Myometrial cell (primary cell): ENCODE measurements at places on chromosomes 2 and 18. TPM values are rescaled to one million over a fixed set of nuclear protein-coding genes. Genes with fewer than 3 reads are reported as not detected.

OLA1 gene
- 142 TPM in 2 replicates for total RNA-seq

ZNF397 gene
- total RNA-seq: 7.2 and 8.9 TPM in 2 replicates

HOXD12 gene
- not detected in 2 replicates for total RNA-seq

GRHL1 gene
- total RNA-seq: under 0.01 TPM in 1 of 2 replicates, not detected in the other

CAPN14 gene
- under 0.01 TPM in 2 replicates for total RNA-seq

NT5C1B gene
- not detected in 2 replicates for total RNA-seq

COLEC11 gene
- 0.89 TPM in 1 of 2 replicates, not detected in the other for total RNA-seq

CREG2 gene
- 0.18 and 0.58 TPM in 2 replicates for total RNA-seq

TNFAIP6 gene
- total RNA-seq: 56.5 and 64.5 TPM in 2 replicates

ZCCHC2 gene
- total RNA-seq: 1.6 and 2.3 TPM in 2 replicates

UGT1A3 gene
- total RNA-seq: not detected in 2 replicates

ARHGAP25 gene
- 9.4 and 12.1 TPM in 2 replicates for total RNA-seq

ZNF385B gene
- total RNA-seq: not detected in 2 replicates

ANKRD62 gene
- total RNA-seq: not detected in 2 replicates

PAIP2B gene
- total RNA-seq: 0.71 and 0.86 TPM in 2 replicates

DLGAP1 gene
- total RNA-seq: under 0.01 TPM in 1 of 2 replicates, not detected in the other

CNDP1 gene
- not detected in 2 replicates for total RNA-seq

PMAIP1 gene
- 30.0 and 33.5 TPM in 2 replicates for total RNA-seq
